Hepatocyte (in vitro differentiated cells): ENCODE measurements at places on chromosomes 12 and 14. TPM values are rescaled to one million over a fixed set of nuclear protein-coding genes. Genes with fewer than 3 reads are reported as not detected.

The TRPV4 gene
- 2.7 and 4.7 TPM in 2 replicates for polyA plus RNA-seq

The PPP4R4 gene
- polyA plus RNA-seq: 0.61 and 1.0 TPM in 2 replicates

The SMIM41 gene
- 0.15 TPM in 1 of 2 replicates, not detected in the other for polyA plus RNA-seq

The IL22 gene
- not detected in 2 replicates for polyA plus RNA-seq

The ZC3H10 gene
- polyA plus RNA-seq: 2.2 and 5.7 TPM in 2 replicates

The FAIM2 gene
- polyA plus RNA-seq: 7.3 and 14.0 TPM in 2 replicates

The PTCSC3 gene
- polyA plus RNA-seq: not detected in 2 replicates

The PLD4 gene
- 0.77 and 1.1 TPM in 2 replicates for polyA plus RNA-seq

The DPY19L2 gene
- polyA plus RNA-seq: 4.9 and 5.0 TPM in 2 replicates

The PLEK2 gene
- polyA plus RNA-seq: 14.6 and 16.5 TPM in 2 replicates

The B4GALNT1 gene
- polyA plus RNA-seq: 0.97 and 1.2 TPM in 2 replicates

The CHFR gene
- 36.2 and 36.8 TPM in 2 replicates for polyA plus RNA-seq

The ABCC9 gene
- polyA plus RNA-seq: 0.68 and 1.1 TPM in 2 replicates

The ATN1 gene
- 32.7 and 43.7 TPM in 2 replicates for polyA plus RNA-seq

The CLBA1 gene
- 5.1 and 9.3 TPM in 2 replicates for polyA plus RNA-seq

The KCNH5 gene
- 0.36 and 0.51 TPM in 2 replicates for polyA plus RNA-seq

The LRRC10 gene
- polyA plus RNA-seq: not detected in 2 replicates

The ANAPC7 gene
- 22.5 and 28.3 TPM in 2 replicates for polyA plus RNA-seq

The CMA1 gene
- polyA plus RNA-seq: not detected in 2 replicates

The MUCL1 gene
- not detected in 2 replicates for polyA plus RNA-seq

The TSPAN11 gene
- 3.3 and 5.2 TPM in 2 replicates for polyA plus RNA-seq

The KRT72 gene
- polyA plus RNA-seq: not detected in 2 replicates

The RPL36AL gene
- polyA plus RNA-seq: 277 TPM in 2 replicates

The NRXN3 gene
- 7.1 and 11.5 TPM in 2 replicates for polyA plus RNA-seq

The PGF gene
- 31.0 and 33.0 TPM in 2 replicates for polyA plus RNA-seq

The PYGL gene
- polyA plus RNA-seq: 37.9 and 38.5 TPM in 2 replicates

The PAPLN gene
- 7.6 and 8.2 TPM in 2 replicates for polyA plus RNA-seq

The TMEM30B gene
- 12.4 and 19.3 TPM in 2 replicates for polyA plus RNA-seq

The KLRC3 gene
- 0.28 TPM in 1 of 2 replicates, not detected in the other for polyA plus RNA-seq

The KLHL33 gene
- 0.05 and 0.19 TPM in 2 replicates for polyA plus RNA-seq

The CLEC4C gene
- not detected in 2 replicates for polyA plus RNA-seq

The CHGA gene
- 40.5 and 86.5 TPM in 2 replicates for polyA plus RNA-seq

The RDH5 gene
- polyA plus RNA-seq: 38.0 and 43.7 TPM in 2 replicates

The LRP1 gene
- 47.8 and 57.6 TPM in 2 replicates for polyA plus RNA-seq

The KRT6A gene
- polyA plus RNA-seq: 0.54 and 2.3 TPM in 2 replicates

The PFDN5 gene
- polyA plus RNA-seq: 415 and 441 TPM in 2 replicates
